ENCODE measurements at places on chromosomes 7 and 10.
A peak's percentile ranks its signal among the peaks of the same experiment; 100 is the strongest.

DNA sequence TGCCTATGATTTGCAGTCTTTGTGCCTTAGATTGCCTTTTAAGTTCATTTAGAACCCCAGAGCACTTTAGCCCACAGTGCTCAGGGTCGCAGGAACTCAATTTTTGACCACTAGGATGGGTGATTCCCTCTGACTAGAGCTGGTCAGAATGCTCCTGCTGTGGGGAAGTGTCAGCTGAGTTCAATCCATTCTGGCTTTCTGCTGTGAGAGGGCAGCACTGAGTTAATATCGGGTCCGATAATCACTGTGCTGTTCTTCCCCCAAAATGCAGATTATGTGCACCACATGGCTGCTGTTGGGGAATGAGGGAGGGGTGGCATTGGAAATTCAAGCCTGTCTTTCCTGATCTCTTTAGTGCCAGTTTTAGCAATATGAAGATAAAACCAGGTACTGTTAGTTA is 886.4 kb downstream of the DNAJB9 start:
- DNase-seq = no peak

DNA sequence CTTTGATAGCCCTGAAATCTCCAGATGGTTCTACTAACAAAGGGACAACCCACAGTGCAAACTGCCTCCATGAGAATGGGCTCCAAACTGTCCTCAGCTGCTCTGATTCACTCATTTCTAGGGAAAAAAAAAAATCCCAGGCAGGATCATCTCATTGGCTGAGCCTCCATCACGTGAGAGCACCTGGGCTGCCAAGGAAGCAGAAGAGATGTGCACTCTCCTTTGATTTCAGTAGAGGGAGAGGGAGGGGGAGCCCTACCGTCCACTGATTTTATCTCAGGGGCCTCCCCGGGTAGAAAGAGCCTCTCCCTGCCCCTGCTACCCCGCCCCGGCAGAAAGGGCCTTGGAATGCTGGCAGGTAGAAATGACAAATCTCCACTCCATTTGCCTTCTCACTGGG is 725.4 kb downstream of the PHTF2 start:
- no peak for DNase-seq

- DNase-seq = no peak
These were observed 181.8 kb upstream of the KIAA1217 start for GRCh38 chr10:24027107-24027506.

- peak; percentile 86 for DNase-seq
These were observed 983.0 kb downstream of the SORCS1 start for GRCh38 chr10:106181501-106181900.

DNA sequence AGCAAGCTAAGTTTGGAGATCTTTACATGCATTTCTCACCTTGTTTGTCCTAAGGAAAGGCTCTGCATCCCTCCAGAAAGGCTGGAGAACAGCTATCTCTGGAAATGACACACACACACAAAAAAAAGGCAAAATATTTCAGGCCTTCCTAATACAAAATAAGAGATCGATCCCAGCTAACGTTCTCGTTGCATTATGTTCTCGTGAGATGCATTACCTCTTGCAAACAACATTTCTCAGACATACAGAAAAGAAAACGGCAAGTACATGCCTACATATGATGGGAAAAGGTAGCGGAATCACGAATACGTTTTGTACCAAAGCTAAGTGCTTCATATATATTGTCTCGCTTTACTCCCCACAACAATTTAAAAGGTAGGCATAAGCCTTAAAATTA is 488 bp downstream of the MTERF1 start:
- no peak for DNase-seq

DNA sequence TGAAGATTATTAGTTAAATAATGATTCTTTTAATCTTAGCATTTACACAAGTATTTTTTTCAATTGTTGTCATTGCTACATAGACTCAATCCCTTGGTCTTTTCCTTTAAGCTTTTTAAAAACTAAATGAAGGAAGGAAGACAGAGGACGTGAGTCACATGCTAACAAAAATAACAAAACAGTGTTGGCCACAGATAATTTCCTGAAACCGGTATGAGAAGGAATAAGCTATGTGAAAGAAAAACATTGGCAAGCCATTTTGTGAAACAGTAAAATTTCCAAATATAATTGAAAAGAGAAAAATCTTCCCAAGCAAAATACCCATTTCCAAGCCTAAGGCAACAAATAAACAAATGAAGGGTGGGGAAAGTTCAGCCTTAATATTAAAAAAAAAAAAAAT is 223.0 kb downstream of the AHR start:
- DNase-seq = no peak

DNA sequence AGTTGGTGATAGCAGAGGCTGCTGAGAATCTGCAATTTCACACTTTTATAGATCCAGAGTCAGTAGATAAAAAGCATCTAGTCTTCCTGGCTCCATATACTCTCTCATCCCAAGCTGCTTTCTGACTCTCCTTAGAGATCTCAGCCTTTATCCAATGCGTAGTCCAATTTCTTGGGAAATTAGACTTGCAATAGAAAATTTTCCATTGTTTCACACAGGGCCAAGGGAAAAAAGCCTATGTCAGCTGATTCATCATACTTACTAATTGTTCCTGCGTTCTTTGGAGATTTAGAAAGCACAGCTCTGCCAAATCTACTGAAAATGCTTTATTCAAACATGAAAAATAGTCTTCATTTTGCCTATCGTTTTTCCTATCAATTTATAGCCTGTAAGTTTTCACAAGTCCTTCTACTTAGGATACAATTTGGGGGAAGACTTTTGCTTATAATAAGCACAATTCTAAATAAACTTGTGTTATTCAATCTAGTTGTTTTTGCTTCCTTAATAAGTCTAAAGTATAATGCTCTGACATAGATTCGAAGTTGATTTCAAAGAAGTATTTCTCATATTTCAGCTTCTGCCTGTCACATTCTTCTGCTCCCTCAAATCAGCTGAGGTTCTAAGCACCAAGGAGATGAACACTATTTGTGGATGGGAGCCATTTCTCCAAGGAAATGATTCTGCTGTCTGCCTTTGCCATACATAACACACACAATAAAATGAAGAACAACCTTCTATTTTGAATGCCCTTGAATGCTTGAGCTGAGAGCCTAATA is 165.4 kb downstream of the ADAM12 start:
- DNase-seq = no peak

- no peak for DNase-seq
These were observed 13.0 kb upstream of the REPIN1 start for GRCh38 chr7:150355666-150356059.

DNA sequence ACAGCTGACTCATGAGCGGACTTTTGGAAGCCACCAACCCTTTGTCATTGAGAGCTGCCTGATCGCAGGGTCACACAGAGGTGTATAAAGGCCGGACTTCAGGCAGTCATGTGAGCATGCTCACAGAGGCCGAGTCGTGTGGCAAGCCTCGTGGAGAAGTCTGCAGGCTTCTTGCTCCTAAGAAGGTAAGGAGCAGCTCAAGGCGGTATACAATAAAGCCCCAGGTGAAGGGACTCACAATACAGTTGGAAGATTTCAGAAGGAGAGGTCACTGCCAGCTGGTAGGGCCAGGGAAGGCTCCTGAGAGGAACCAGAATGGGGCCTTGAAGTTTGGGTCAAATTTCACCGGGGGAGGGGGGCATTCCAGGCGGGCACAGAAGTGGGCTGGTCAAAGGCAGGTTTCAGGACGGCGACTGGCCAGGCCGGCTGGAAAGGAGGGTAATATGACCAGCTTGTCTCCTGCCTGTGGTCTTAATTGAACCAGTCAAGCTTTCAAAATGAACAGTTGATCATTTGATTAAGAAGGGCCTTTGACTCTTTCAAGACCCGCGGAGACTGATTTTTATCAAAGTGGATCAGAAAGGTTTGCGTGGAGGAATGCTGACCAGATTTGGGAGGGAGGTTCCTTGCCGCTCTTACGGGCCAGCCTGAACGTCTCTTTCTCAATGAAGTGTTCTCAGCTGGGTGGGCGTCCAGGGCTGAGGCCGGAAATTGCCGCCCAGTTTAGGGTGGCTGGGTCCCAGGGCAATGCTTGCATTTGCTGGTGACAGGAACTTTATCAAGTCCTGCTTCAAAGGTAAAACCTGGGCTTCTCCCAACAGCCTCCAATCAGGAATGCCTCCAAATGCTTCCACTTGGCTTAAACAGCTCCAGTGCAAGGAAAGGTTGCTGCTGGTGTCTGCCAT is 178.6 kb downstream of the EMX2 start:
- DNase-seq = no peak

GRCh38 chr7:96596120-96596826 is 113.4 kb downstream of the SEM1 start:
- no peak for DNase-seq

DNA sequence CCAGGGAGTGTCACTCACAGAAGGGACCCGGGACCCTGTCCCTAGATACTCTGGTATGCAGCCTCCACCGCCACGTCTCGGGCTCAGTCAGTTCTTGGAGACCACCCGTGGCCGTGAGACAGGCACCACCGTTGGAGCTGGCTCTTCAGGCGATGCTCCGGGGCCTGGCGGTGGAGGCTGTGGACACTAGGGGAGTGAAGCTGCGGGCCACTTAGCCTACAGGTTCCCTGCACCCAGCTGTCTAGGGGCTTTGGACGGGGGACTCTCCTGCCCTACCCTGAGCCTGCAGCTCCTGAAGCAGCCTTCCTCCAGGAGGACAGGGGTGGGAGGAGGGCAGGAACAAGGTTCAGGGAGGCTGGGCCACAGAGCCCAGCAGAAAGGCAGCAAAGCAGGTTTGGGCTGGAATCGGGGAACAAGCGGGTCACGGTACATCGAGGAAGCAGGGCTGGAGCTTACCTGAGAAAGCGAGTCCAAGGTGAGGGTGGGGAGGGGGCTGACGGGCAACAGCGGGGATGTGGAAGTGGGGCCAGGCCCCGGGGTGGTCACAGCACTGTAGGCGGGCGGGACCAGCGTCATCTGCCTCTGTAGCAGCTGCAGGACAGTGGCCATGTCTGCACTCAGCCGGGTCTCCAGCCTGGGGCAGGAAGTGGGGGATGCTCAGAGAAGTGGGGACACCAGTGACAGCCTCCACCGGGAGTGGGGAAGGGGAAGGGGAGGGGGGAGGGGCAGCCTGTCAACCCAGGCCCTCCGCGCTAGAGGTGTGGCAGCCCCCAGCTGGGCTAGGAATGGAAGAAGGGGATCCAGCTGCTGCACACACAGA is 31.5 kb downstream of the KCNH2 start:
- DNase-seq = no peak

DNA sequence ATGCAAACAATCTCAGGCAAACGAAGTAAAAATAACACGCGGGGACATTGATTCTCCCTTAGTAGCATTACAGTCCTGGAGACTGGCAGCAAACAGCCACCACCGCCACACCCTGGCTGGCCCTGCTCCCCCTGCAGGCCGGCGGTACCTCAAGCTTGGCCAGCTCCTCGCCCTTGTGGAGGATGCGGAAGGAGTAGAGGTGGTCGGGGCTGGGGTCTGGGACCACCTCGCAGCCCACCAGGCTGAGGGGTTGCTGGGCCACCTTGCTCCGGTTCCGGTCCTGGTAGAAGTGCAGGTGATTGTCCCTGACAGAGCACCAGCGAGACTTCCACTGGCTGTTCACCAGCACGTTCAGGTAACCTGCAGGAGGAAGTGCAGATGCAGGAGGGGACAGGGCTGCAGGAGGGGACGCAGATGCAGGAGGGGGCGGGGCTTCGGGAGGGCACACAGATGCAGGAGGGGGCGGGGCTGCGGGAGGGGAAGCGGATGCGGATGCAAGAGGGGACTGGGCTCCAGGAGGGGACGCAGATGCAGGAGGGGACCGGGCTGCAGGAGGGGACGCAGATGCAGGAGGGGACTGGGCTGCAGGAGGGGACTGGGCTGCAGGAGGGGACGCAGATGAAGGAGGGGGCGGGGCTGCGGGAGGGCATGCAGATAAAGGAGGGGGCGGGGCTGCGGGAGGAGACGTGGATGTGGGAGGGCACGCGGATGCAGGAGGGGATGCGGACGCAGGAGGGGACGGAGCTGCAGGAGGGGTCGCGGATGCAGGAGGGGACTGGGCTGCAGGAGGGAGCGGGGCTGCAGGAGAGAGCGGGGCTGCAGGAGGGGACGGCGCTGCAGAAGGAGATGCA is 65.7 kb downstream of the VWA2 start:
- no peak for DNase-seq

- no peak for DNase-seq
These were observed 76.9 kb upstream of the LANCL2 start for GRCh38 chr7:55288070-55288824.

- no peak for DNase-seq
These were observed 104.1 kb downstream of the FAM53B start for GRCh38 chr10:124640056-124640455.

GRCh38 chr10:49189422-49189821 is 1.2 kb upstream of the TMEM273 start:
- no peak for DNase-seq

DNA sequence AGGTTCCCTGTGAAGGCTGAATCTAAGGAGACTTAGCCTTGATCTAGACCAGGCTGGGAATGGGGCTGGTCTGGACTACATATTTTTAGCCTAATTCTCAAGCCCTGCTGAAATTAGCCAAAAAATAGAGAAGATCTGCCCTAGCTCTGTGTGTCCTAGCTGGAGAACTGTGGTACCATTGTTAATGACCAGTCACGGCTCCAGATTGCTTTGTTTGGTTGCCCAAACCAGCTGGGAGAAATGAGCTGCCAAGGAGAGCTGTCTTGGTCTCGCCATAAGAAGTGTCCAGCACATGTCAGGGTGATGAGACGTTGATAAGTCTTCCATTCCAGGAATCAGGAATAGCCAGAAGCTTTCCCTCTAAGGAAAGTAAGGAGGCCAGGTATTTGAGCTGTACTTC is 20.7 kb downstream of the GBX1 start:
- DNase-seq = no peak

DNA sequence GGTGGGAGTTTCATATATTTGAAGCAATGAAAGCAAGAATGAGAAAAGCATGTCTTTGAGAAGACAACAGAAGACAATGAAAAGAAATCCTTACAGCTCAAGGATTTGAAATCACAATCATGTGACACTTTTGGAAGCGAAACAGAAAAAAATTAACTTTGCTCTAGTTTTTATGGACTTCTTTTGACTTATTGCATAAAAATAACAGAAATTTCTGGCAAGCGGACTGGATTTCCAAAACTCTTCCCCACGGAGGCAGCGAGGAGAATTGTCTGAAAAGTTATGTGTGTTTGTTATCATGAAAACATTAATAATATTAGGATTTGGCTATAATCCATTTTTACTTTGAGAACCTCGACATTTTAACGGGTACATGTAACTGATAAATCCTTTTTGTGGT is 223.3 kb downstream of the LRMDA start:
- no peak for DNase-seq

GRCh38 chr7:147305827-147306226 is 1189.2 kb downstream of the CNTNAP2 start:
- DNase-seq = no peak
